Hematopoietic multipotent progenitor cell treated with erythropoietin and hydrocortisone succinate and interleukin-3 and kit ligand, for 6 days (in vitro differentiated cells): ENCODE measurements at places on chromosomes 6 and 20.

DNA sequence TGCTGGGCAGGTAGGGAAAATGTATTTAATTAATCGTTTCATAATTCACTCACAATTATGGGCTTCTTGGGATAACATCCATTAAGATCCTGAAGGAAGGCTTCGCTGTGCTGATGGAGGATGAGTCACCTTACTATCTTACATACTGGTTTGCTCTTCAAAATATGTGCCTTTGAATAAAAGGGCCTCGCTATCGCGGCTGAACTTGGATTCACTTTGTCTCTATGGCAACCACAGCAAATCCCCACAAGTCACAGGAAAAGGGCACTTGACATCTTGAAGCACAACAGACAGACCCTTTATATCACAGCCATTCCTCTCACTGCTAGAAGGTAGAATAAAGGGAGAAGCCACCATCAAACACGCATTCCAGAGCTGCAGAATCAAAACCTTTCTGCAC is 141.3 kb upstream of the MYLIP start:
- no peak for DNase-seq

DNA sequence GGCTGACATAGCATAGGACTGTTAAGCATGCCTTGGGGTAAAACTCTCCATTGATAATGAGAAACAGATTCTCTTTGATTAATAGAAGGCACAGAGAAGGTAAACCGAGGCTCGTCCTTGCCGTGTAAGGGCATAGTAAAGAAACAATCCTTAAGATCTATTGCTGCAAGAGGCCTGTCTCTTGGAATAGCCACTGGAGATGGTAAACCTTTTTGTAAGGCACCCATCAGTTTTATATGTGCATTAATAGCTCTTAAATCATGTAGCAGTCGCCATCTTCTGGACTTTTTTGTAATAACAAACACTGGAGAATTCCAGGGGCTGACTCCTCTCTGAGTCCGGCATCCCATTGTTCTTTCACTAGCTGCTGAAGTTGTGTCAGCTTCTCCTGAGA is 8.4 kb upstream of the ABHD12 start:
- DNase-seq = peak; percentile 83

DNA sequence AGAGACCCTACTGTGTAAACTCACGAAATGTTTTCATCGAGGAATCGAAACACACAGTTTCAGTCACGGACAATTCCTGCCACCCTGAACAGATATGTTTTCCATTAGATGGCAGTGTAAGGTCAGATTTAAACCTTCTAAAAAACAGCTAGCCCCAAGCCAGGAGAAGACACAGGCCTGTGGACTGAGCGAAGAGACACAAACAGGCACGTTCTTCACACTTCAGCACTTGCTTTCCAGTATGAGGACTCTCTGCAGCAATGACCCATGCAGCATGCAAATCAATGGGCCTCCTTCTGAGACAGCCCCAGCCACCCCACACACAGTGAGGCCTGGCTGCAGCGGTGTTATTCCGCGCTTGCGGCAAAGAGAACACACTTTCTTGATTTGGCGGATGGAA is 31.9 kb downstream of the HUS1B start:
- DNase-seq = peak; percentile 32

GRCh38 chr6:33426590-33427511 is 7.0 kb downstream of the SYNGAP1 start:
- DNase-seq = peak; percentile 44

- DNase-seq = no peak
Measured at GRCh38 chr6:116278854-116279231, 887 bp downstream of the TSPYL1 start.

GRCh38 chr6:144155529-144155928 is 5.2 kb downstream of the STX11 start:
- no peak for DNase-seq
